ENCODE measurements at places on chromosomes 2 and 18. TPM values are rescaled to one million over a fixed set of nuclear protein-coding genes. Genes with fewer than 3 reads are reported as not detected.

Gene MEP1B
- total RNA-seq: not detected

Gene C2orf81
- total RNA-seq: 2.8 TPM

Gene EFEMP1
- total RNA-seq: 37.8 TPM

Gene RAB17
- total RNA-seq: not detected

Gene DSC2
- total RNA-seq: not detected

Gene KCNK3
- total RNA-seq: not detected

Gene DLGAP1
- not detected for total RNA-seq

Gene GAD1
- not detected for total RNA-seq

Gene HOXD13
- total RNA-seq: 0.53 TPM
